ENCODE measurements at places on chromosomes 2 and 18.

DNA sequence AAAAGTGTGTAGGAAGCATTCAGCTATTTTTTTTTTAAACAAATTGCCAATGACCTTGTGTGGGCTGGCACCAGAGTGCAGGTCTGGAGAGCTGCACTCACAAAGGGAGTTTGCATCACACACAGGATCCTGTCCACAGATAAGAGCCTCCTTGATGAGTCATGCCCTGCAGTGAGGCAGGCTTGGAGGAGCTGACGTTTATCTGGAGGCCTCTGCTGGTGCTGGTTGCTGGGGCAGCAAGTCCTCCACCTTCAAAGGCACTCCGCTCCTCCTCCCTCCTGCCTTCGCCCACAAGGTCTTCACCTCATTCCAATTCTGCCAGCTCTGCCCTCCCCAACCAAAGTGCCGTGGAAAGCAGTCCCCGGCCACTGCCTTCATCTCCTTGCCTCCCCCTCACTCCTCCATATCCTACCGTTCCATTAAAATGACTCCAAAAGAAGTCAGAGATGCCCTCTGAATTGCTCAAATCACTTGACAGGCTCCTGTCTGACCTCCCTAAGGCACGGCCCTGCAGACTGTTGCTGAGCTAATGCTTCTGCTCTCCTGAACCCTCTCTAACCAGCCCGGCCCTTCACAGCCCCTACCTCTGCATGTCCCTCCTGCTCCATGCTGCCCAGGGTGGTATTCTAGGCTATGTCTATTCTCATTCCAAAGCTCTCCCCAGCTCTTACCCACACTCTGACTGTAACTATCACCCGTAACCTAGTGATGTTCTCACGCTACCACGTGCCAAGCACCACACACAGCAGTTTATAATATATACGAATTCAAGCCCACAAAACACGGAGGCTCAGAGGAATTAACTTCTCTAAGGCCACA is 30.9 kb downstream of the LONRF2 start:
- peaks cover 2% of the 10 kb centered on the region for H3K4me1 ChIP-seq
- peaks cover 61% of the 10 kb centered on the region for H3K36me3 ChIP-seq
- H3K27me3 ChIP-seq: no peaks in the 10 kb centered on the region
- no peak overlapping the region for H3K4me3 ChIP-seq
- DNase-seq: no peak

DNA sequence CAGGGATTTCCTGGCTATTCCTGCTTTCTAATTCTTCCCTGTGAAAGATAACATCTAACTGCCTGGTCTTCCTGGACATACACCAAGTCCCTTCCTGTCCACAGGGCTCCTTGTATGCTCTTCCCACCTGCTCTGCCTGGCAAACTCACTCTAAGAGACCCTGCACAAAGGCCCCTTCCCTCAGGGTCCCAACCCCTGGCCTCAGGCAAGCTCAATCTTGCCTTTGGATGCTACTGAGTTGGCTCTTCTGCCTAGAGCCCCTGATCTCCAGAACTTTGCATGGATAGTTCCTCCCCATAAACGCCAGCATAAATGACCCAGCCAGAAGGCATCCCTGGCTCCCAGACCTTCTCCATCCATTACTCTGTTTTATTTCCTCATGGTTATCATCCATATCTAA is 98.3 kb upstream of the OTOS start:
- H3K27me3 ChIP-seq: no peaks in the 10 kb centered on the region
- H3K36me3 ChIP-seq: no peaks in the 10 kb centered on the region
- DNase-seq: no peak
- no peaks in the 10 kb centered on the region for H3K4me1 ChIP-seq

- H3K4me3 ChIP-seq: no peak overlapping the region
- no peak overlapping the region for H3K27ac ChIP-seq
- H3K36me3 ChIP-seq: no peaks in the 10 kb centered on the region
- no peak for DNase-seq
Observed at GRCh38 chr2:181397331-181397730, 59.9 kb upstream of the ITGA4 start.

GRCh38 chr2:231568098-231568784 is 24.4 kb upstream of the TEX44 start:
- no peaks in the 10 kb centered on the region for H3K27me3 ChIP-seq
- no peak overlapping the region for H3K27ac ChIP-seq
- H3K4me3 ChIP-seq: no peak overlapping the region

GRCh38 chr2:103879101-103879500 is 974.8 kb upstream of the POU3F3 start:
- DNase-seq: no peak
- H3K36me3 ChIP-seq: no peaks in the 10 kb centered on the region
- H3K4me1 ChIP-seq: no peaks in the 10 kb centered on the region
- no peak overlapping the region for H3K4me3 ChIP-seq
- H3K27ac ChIP-seq: no peak overlapping the region

DNA sequence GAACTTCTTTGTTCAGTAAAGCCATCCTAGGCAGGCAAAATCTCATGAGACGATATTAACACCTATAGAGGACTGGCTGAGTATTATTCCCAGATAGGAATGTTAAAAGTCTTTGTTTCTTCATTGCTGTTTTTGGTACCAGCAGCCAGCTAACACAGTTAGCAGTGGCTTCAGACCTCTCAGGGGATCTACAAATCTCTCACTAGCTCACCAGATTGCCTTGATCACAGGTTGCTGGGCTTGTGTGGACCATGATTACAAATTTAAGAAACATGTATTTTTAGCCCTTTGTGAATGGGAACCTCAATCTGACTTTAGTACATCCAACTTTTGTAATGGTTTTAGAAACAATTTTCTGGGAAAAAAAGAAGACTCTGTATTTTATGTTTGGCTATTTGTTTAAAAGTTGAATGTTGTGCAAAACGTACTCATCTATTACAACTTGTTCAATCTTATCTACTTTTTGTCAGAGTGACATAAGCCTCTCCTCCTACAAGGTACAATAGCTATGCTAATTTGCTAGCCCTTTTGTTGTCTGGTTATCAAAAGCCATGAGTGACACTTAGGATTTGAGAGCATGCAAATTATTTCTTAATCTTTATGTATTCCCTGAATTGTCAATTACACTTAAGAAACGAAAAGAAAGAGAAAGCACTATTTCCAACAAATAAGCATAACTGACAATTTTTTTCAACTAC is 693.1 kb downstream of the ERBB4 start:
- H3K36me3 ChIP-seq: no peaks in the 10 kb centered on the region
- H3K27ac ChIP-seq: no peak overlapping the region

- no peaks in the 10 kb centered on the region for H3K27me3 ChIP-seq
- peak; percentile 72 for DNase-seq
- peaks cover 51% of the 10 kb centered on the region for H3K36me3 ChIP-seq
- peaks cover 100% of the 10 kb centered on the region for H3K4me1 ChIP-seq
- peak overlapping the region; percentile 28 for H3K4me3 ChIP-seq
Observed at GRCh38 chr2:217919781-217920351, 82.9 kb downstream of the TNS1 start.

- H3K27ac ChIP-seq: no peak overlapping the region
- H3K27me3 ChIP-seq: no peaks in the 10 kb centered on the region
- H3K36me3 ChIP-seq: no peaks in the 10 kb centered on the region
- H3K4me3 ChIP-seq: no peak overlapping the region
- DNase-seq: no peak
Observed at GRCh38 chr2:231935815-231936214, 9.6 kb upstream of the NPPC start.

DNA sequence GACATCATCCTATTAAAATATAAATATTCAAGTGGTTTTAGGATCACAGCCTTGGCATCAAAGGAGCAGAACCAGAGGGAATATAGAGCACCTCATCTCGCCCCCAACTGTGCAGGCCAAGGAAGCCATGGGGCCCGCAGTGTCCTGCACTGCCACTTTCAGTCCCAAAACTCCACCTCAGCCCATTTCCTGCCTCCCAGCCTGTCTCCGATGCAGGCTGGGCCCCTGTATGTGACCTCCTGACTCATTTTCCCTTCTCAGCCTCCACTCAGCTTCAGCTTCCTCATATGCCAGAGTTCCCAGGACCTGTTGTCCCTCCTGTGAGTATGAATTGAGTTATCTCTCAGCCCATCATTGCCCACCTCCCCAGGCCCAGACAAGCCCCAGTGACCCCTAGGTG is 72.9 kb upstream of the GLI2 start:
- no peaks in the 10 kb centered on the region for H3K4me1 ChIP-seq
- H3K36me3 ChIP-seq: no peaks in the 10 kb centered on the region
- no peak for DNase-seq
- H3K27ac ChIP-seq: no peak overlapping the region
- no peak overlapping the region for H3K4me3 ChIP-seq

DNA sequence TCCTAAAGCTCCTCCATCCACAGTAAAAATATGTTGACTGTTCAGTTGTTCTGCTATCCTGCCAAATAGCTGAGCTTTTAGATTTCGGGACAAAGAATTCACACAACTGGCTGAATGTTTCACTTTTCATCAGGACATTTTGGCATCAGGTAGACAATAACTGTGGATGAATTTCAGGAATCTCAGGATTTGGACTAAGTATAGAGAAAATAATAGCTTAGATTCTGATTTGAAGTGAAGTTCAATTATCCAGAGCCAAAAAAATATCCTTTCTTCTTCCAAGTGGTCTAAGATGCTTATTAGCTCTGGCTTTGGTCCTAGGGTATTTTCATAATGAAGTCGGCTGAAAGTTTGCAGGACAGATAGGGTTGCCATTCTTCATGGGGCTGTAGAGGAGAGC is 16.1 kb downstream of the KCNE4 start:
- H3K4me3 ChIP-seq: no peak overlapping the region
- no peaks in the 10 kb centered on the region for H3K27me3 ChIP-seq
- H3K4me1 ChIP-seq: no peaks in the 10 kb centered on the region
- H3K36me3 ChIP-seq: no peaks in the 10 kb centered on the region
- DNase-seq: no peak
- peak overlapping the region; percentile 13 for H3K27ac ChIP-seq

DNA sequence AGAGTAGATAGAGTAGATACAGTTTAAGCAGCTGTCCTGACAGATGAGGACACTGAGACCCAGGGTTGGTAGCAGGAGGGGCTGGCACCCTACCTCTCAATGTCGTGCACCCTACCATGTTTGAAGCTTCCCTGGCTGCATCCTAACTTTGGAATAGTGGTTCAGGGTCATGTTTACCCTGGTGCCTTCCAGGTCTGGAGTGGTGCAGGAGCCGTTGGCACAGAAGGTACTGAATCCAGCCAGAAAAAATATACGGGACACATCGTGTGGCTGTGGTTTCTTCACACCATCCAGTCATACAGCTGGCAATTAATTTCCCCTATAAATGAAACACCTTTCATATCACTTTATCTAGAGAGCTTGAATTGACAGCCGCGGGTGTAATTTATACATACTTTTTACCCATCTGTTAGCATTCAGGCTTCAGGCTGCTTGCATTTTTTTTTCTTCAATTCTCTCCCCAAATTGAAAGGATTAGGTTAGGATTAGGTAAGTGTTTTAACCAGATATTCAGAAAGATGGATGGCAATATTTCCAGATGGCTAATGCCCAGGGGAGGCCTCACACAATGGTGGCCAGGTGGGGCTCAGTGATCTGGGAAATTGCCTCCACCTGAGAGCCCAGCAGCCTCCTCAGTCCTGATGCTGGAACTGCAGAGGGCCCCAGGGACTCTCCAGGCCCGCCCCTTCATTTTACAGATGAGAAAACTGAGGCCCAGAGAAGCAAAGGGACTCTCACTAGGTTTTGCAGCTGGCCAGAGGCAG is 127.0 kb downstream of the CELF4 start:
- H3K27me3 ChIP-seq: peaks cover 46% of the 10 kb centered on the region
- no peak for DNase-seq
- H3K4me1 ChIP-seq: no peaks in the 10 kb centered on the region
- no peaks in the 10 kb centered on the region for H3K36me3 ChIP-seq
- no peak overlapping the region for H3K27ac ChIP-seq

- H3K27ac ChIP-seq: no peak overlapping the region
- H3K27me3 ChIP-seq: no peaks in the 10 kb centered on the region
- no peaks in the 10 kb centered on the region for H3K36me3 ChIP-seq
- no peak for DNase-seq
Observed at GRCh38 chr2:138137949-138138348, 173.7 kb downstream of the HNMT start.

DNA sequence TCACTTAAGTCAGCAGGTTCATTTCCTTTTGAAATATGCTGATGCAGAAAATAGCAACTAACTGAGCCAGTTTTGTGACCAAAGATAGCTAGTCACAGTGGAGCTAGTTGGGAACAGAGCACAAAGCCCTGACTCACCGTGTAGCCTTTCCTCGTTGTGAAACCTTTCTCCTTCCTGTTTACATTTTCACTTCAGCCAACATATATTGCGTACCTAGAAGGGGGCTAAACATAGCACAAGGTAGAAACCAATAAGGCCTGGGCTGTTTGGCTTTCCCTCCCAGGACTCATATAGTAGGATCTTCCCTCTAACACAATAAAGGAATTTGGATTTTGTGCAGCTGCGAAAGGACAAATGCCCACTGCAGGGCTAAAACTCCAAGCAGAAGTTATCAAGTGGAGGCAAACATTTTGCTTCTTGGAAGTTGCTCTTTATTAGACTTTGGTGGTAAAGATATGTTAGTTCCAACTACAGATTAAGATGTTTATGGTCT is 24.5 kb upstream of the LPIN2 start:
- no peaks in the 10 kb centered on the region for H3K36me3 ChIP-seq
- H3K4me1 ChIP-seq: no peaks in the 10 kb centered on the region
- H3K27me3 ChIP-seq: no peaks in the 10 kb centered on the region
- H3K27ac ChIP-seq: peak overlapping the region; percentile 23
- no peak for DNase-seq

GRCh38 chr2:190786404-190787166 is 94.0 kb upstream of the GLS start:
- H3K27ac ChIP-seq: no peak overlapping the region
- H3K4me3 ChIP-seq: no peak overlapping the region
- no peaks in the 10 kb centered on the region for H3K27me3 ChIP-seq
- DNase-seq: no peak

GRCh38 chr18:62045316-62045715 is 141.5 kb downstream of the PIGN start:
- no peak overlapping the region for H3K27ac ChIP-seq
- no peaks in the 10 kb centered on the region for H3K27me3 ChIP-seq
- H3K36me3 ChIP-seq: peaks cover 15% of the 10 kb centered on the region
- no peaks in the 10 kb centered on the region for H3K4me1 ChIP-seq

- DNase-seq: no peak
- no peak overlapping the region for H3K4me3 ChIP-seq
- no peaks in the 10 kb centered on the region for H3K27me3 ChIP-seq
- no peaks in the 10 kb centered on the region for H3K4me1 ChIP-seq
Observed at GRCh38 chr2:149579972-149580882, 7.3 kb downstream of the MMADHC start.

- H3K4me3 ChIP-seq: no peak overlapping the region
- no peak for DNase-seq
- no peaks in the 10 kb centered on the region for H3K4me1 ChIP-seq
- H3K27me3 ChIP-seq: no peaks in the 10 kb centered on the region
- H3K36me3 ChIP-seq: no peaks in the 10 kb centered on the region
Observed at GRCh38 chr2:151297882-151298281, 8.4 kb upstream of the NMI start.

GRCh38 chr2:231378026-231378722 is 17.3 kb upstream of the B3GNT7 start:
- no peak overlapping the region for H3K4me3 ChIP-seq
- no peaks in the 10 kb centered on the region for H3K36me3 ChIP-seq

- no peaks in the 10 kb centered on the region for H3K4me1 ChIP-seq
- DNase-seq: no peak
- H3K36me3 ChIP-seq: no peaks in the 10 kb centered on the region
- H3K4me3 ChIP-seq: no peak overlapping the region
- H3K27ac ChIP-seq: no peak overlapping the region
- no peaks in the 10 kb centered on the region for H3K27me3 ChIP-seq
Observed at GRCh38 chr2:20823917-20824316, 1.0 kb upstream of the LDAH start.
